ENCODE measurements at places on chromosomes 3 and 15.
A peak's percentile ranks its signal among the peaks of the same experiment; 100 is the strongest.

- no peak for DNase-seq
Observed at GRCh38 chr3:13341229-13341905, 78.8 kb downstream of the NUP210 start.

GRCh38 chr3:123635217-123635616 lies 50.4 kb upstream of the HACD2 start:
- DNase-seq = no peak

DNA sequence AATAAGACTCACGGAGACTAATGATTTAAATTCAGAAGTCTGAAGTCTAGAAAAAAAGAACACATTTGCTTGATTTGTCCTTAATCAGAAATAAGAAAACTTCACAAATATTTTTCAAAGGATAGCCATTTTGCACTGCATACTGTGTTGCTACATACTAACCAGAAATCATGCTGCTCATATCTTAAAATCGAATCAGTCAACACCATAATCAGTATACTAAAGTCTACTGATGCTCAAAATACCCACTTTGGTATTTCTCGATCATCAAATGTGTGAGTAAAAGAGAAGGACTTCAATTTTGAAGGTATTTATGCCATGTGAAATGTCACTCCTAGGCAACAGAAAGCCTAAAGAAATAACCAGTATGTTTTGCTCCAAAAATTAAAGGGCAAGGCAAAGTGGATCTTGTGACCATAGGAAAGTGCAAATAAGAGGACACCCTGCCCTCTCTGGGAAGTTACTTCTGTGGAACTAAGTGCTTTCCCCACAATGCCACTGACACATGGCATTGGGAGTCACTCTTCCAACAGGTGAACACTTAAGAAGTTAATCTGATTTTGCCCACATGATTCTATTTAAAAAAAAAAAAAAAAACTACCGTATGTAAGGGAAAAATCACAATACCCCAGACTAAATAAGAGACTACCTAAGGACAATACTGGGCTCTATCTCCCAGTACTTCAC lies 2.7 kb downstream of the LRIG1 start:
- DNase-seq = no peak

GRCh38 chr3:150225986-150226385 lies 182.1 kb upstream of the TSC22D2 start:
- DNase-seq = no peak

GRCh38 chr3:43968465-43968864 lies 273.2 kb upstream of the TOPAZ1 start:
- DNase-seq = no peak

DNA sequence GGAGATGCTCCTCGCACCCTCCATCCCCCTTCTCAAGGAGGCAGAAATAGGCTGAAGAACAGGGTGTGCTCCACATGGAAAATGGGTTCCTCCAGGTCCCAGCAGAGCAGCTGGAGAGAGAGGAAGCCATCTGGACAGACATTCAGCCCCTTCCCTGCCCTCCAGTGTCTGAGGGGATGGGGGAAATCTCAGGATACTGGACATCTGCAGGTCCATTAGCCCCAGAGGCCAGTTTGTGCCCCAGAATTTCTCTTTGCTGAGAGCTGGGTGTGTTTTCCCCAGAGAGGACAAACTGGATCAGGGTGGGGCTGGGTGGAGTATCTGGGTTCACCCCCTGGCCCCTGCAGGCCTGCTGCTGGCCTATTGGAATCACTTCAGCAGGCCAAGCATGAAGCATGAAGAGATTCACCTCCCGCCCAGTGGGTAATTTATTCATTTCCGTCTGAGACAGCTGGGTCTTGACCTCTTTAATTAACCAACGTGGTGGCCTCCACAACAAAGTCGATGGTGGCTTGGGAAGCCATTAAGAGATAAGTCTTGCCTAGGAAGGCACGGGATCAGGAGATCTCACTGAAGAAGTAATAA lies 4.6 kb downstream of the FAM3D start:
- DNase-seq = peak; percentile 11

DNA sequence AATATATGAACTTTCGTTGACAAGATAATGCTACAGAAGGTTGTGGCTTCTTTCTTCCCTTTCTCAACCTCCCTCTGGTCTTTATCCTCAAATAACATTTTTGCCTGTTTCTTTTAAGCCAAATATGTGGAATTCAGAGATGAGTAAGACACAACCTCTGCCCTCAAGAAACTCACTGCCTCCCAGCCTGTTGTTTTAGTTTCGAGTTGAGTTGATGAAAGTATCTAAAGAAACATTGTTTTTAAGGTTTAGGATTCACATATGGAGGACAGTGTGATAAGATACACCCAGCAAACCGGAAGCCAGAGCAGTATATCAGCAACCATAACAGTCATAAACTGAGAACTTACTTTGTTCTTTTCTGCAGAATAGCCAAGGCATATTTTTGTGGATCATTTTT lies 218.6 kb downstream of the THSD4 start:
- no peak for DNase-seq

GRCh38 chr15:91516866-91517265 lies 336.6 kb upstream of the SLCO3A1 start:
- no peak for DNase-seq

- no peak for DNase-seq
Observed at GRCh38 chr15:57224664-57225063, 151.6 kb upstream of the CGNL1 start.

DNA sequence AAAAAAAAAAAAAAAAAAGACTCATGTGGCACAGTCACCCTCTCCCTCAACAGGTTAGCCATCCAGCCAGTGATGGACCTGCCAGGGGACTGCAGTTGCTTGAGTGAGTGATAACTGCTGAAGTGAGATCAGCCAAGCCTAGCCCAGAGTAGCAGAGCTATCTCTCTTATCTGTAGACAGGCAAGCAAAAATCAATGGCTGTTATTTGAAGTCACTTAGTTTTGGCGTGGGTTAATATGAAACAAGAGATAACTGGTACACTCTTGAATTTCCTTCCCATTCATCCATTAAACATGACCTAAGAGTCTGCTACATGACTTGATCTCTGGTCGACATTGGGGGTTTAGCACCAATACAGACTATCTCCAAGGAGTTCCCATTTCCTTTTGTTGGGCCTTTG lies 51.2 kb upstream of the TNIK start:
- DNase-seq = no peak

- no peak for DNase-seq
Observed at GRCh38 chr3:33786565-33787327, 11.7 kb upstream of the PDCD6IP start.

DNA sequence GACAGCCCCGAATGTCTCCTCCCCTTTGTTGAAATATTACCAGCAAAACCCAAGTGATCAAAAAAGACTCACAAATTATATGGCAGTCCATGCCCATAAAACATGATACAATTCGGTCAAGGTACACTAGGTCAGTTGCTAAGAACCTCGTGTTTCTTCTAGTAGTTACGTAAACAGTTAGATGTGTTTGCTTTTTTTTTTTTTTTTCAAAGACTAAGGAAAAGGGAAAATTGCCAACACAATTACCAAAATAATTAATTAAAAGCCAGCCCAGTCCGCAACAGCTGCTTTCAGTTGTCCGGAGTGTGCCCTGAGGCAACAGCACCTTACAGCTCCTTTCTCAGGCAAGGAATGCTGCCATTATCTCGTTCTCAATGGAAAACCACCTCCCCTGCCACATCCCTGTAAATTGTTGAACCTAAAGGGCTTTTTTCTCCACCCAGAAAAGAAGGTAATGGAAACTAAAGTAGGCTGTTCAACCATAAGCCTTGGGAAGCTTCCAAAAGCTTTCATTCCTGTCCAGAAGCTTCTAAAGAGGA lies 129.2 kb upstream of the TSC22D2 start:
- DNase-seq = no peak

DNA sequence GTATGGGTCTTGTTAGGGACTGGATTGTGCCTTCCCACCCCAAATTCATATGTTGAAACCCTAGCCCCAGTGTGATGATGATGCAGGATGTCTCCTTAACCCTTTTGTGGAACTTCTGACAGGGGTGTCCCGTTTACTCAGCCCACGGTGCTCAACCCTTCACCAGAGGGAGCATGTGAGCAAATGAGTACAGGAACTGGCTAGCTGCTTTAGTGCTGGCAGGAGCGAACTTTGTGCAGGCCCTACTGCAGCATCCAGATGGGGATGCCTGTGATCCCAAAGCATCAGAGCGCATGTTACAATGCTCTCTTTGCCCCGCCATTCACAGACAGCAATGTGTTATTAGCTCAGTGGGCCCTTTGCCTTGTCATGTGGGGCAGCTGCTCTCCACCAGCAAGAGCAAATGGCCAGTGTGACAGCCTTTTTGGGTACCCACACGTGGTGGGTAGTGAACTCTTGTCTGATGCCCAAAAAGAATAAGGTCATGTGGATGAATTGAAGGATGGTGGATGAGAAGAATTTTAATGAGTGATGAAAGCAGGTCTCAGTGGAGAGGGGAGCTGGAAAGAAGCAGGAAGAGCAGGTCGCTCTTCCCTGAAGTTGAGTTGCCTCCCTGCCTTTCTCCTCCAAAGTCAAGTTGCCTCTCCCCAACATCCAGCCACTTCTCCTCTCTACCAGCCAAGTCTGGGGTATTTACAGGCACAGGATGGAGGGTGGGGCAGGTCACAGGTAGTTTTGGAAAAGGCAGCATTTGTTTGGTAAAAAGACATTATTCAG lies 63.3 kb upstream of the STRIT1 start:
- DNase-seq = no peak

GRCh38 chr15:74203914-74204431 lies 1.4 kb upstream of the STRA6 start:
- DNase-seq = no peak

DNA sequence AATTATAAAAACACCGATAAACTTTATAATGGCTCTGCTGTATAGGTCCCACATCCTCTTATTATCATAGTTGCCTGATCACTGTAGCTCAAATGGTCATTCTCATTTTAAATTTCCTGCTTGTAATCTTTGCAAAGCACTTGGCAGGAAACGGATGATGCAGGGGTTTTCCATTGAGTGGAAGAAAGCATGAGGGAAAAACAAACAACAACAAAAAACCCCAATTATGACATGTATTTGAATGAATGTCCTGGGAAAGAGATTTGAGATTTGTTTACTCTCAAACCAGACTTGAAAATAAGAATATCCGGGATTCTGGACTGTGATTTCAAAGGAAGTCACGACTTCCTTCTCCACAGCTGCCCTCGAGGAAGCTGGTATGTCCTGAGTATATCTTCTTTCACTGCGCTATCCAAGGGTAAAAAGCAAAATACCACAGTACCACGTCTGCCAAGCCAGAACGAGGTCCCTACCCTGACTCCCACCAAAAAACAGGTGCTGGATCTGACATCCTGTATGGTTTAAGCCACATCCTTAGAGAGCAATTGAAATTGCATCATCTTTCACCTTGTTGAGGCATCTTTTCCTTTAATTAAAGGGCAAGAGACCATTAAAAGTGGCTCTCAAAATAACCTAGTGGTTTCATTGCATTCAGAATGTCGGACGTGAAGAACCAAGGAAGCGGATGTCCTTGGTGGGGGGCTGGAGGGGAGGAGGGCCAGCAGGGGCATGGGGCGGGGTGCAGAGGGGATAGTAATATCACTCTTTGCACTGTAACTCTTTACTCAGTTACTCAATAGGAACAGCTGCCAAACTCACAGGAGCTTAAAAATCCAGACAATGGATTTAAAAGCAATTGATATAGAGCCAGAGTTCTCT lies 13.5 kb upstream of the TIPIN start:
- no peak for DNase-seq

DNA sequence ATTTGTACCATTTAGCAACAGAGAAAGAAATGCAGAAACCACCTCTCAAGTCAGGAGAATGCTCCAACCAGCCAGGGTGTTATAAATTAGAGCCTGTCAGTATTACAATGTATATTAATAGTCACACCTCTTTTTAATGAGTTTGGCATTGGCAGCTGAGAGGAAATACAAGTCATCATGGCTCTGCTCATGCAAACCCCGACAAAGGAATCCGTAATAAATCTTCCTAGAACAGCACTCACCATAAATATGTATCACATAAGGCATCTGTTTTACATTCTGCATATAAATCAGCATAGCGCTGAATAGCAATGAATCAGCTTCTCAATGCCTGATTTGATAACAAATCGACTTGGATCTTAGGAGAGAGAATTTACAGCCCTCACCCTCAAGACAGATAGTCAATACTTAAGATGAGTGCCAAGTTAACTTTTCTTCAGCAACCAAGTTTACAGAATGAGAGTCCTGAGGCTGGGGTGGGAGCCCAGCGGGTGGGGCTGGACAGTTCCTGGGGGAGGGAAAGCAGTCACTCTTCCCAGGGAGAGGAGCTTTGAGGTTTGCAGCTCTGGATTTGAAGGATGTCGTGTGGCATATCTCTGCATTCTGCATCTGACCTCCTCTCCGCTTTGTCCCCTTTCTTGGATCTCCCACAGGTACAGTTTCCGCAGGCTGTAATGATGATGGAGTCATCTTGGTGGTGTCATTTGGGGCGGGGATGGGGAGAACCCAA lies 1034.4 kb upstream of the NR2F2 start:
- no peak for DNase-seq

DNA sequence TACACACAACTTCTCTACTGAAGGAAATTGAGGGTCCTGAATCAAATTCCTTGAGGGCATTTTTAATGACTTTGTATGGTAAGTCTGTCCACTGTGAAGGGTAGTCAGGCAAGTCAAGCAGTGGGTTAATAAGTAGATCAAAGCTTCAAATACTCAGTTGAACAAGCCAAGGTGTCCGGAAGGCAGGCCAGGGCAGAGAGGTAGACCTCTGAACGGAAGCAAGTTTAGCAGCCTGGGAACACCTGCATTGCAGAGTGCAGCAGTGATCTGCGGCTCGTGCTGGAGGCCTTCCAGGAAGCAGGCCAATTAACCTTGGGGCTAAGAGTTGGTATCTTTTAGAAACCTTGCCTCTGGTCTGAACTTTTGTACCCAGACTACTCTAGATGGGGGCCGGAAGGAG lies 143.8 kb downstream of the LRTM1 start:
- DNase-seq = no peak

- DNase-seq = no peak
Observed at GRCh38 chr3:70621451-70621850, 309.0 kb upstream of the MDFIC2 start.

- no peak for DNase-seq
Observed at GRCh38 chr3:129599073-129599472, 7.4 kb downstream of the PLXND1 start.

GRCh38 chr15:85743392-85744055 lies 51.2 kb downstream of the KLHL25 start:
- DNase-seq = no peak

- DNase-seq = no peak
Observed at GRCh38 chr15:88019656-88020055, 236.9 kb downstream of the NTRK3 start.

GRCh38 chr3:13112521-13113345 lies 39.5 kb upstream of the IQSEC1 start:
- no peak for DNase-seq

DNA sequence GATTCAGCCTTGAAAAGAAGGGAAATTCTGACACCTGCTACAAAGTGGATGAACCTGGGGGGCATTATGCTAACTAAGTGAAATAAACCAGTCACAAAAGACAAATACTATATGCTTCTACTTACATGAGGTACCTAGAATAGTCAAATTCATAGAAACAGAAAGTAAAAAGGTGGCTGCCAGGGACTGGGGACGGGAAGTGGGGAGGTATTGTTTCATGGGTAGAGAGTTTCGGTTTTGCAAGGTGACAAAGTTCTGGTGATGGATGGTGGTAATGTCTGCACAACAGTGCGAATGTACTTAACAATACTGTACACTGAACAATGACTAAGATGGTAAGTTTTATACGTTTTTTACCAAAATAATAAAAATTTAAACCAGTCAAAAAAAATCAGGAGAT lies 4.8 kb downstream of the IDH2 start:
- no peak for DNase-seq
